ENCODE measurements at places on chromosomes 7 and 10.

DNA sequence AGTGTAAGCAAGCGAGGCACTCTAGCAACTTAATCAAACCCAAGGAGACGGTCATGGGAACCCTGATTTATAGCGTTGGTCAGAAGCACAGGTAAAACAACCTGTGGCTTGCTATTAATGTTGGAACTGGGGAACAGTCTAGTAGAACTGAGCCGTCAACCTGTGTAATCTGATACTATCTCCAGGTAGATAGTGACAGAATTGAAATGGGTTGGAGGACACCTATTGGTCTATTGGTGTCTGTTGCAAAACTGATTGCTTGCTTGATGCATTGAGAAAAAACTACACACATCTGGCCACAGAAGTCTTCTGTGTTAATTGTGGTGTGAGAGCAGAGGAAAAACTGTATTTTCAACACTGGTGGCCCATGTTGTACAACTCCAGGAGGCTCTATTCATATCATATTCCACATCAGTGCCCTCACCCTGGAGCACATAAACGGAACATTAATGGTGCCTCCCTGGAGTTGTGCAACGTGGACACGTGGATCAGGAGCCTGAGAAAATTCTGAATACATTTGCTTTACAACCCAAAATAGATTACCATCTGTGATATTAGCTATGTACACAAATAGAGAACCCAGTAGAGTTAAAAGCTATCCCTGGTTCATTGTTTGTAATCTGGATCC lies 112.2 kb downstream of the MYO3A start:
- DNase-seq, result no peak

DNA sequence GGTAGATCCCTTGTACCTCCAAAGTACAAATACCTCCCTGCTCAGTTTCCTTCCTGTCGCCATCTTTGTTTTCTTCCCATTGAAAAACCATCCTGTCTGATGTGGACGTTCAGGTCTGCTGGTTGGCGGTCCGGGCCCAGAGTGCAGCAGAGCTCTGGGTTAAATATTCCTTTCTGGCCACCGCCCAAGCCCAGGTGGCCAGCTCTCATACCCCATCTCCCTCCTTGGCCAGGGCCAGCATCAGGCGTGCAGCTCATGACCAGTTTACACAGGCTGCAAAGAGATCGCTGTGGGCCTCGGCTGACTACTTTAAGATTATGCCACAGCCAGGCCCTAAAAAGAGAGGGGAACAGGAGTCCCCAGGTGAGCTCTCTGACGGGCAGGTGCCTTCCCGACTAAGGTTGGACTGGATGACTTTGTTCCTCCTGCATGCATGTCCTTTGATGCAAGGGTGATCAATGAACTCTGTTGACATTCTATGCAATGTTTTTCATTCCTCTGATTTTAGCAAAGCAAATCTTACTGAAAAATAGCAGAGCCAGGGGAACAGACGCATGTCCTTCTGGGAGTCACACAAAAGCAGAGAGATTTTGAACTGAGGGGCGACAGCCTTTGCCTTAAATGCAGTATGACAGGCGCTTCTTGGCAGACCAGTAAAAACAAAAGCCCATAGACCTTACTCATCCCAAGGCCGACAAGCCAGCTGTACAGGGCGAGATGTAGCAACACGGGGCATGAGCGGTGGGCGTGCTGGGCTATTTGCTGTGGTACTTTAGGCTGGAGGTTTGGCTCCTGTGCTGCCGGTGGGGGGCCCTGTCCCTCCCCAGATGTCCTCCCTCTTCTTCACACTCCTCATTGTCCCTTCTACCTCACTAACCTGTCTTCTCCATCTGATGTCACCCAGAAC lies 33.3 kb upstream of the SH2B2 start:
- no peak for DNase-seq

- no peak for DNase-seq
Observed at GRCh38 chr10:91629715-91630549, 2.9 kb downstream of the PPP1R3C start.

DNA sequence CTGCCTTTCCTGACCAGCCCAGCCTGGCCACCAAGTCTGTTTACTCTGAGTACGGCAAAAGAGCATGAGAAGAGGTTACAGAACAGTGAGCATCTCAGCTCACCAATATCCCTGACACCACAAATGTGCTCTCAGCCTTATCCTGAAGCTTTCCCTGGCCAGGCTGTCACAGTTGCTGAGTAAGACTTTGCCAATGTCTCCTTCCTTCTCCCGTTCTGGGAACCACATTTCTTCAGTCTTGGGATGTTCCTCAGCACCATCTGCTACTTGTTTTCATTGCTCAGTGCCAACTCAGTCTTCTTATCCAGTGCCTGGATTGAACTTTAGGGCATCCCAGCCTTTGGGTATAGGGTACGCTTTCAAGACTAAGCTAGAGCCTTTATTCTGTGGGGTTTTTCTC lies 7.1 kb upstream of the KCNIP2 start:
- no peak for DNase-seq

- no peak for DNase-seq
Observed at GRCh38 chr7:32221736-32222135, 151.5 kb upstream of the PDE1C start.

DNA sequence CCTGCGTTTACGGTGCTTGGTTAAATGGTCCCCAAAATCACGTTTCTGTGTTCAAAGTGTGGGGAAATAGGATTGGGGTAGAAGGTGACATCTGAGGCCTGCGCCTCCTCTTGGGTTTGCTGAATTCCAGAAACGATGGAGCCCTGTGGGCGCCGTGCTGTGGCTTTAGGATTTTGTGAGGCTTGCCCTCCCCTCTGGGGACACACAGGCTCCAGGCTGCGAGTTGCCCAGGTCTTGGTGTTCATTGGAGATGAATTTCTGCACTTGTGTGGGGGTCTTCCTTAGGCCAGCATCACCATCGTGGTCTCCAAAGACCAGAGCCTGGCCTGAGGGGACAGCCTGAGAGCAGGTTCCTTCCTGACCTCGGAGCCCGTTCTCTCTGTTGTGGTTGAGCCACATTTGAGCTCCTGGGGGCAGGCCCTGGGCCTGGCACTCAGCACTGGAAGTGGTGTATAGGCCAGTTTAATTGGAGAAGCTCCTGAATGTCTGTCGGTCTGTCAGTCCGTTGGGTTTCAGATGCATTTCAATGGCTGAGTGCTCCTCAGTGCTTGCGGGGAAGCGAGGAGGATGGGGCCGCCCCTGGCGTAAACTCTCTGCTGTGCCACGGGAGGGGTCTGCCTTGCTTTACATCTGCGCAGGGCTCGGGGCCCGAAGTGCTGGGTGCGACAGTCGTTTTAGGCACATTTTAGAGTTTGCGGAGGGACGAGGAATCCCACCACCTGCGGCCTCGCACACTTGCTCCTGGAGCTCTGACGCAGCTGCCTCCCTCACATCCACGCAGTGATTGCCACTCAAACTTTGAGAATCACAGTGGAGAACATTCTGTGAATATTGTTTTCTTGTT lies 71.7 kb downstream of the DNAJB6 start:
- no peak for DNase-seq

DNA sequence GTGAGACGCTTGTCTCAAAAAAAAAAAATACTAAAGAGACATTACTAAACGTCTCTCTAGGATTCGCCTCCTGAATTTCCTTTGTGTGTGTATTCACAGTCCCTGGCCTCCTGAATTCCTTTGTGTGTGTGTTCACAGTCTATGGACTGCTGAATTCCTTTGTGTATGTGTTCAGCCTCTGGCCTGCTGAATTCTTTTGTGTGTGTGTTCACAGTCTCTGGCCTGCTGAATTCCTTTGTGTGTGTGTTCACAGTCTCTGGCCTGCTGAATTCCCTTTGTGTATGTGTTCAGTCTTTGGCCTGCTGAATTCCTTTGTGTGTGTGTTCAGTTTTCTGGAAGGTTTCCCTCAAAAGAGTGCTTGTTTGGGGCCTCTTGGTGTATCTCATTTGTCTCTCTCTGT lies 8.2 kb downstream of the BMS1 start:
- DNase-seq, result no peak

DNA sequence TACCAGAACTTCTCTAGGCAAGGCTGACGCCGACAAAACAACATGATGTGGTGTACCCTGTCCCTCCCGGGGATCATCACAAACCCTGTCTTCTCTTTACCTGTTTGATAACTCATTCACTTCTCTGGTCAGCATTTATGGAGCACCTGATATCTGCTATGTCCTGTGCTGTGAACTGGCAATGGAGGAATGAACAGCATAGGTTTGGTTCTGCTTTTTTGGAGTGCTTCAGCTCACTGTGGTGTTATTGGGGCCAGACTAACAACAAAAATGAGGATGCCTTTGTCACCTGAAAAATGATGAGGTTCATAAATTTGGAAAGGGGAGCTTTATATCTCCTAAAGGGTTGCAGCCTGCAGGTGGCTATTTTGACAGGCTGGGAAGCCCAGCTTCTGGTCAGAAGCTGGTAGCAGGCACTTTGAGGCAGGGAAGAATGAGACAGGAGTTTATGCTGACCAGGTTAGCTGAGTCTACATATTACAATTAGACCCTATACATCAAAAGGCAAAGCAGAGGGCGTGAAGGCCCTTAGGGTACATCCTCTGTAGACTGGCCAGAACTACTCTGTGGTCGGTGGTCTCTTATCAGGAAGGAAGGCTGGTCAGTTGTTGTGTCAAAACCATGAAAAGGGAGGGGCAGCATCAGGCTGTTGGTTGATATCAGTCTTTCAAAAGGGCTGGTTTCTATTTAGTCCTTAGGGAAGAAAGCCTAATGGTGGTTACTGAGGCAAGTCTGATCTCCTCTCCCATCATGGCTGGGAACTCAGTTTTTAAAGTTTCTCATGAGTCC lies 42.3 kb downstream of the SH2D4B start:
- DNase-seq, result no peak

GRCh38 chr10:95221124-95221523 lies 27.1 kb downstream of the ACSM6 start:
- DNase-seq, result no peak

DNA sequence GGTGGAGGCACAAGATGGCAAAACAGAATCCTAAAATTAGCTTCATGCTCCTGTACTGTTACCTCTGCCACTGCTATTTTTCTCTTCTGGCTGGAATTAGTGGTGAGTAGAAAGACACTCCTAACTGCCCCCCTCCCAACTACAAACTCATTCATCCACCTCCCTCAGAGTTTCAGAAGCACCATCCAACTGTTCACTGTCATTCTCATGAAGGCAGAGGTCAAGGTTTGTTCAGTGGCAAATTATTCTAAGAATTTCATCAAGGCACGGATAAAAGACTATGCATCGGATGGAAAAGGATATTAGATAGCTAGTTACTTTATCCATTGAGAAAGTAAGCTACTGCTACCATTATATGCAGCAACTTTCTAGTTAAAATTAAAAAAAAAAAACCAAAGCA lies 59.7 kb downstream of the LRGUK start:
- no peak for DNase-seq

DNA sequence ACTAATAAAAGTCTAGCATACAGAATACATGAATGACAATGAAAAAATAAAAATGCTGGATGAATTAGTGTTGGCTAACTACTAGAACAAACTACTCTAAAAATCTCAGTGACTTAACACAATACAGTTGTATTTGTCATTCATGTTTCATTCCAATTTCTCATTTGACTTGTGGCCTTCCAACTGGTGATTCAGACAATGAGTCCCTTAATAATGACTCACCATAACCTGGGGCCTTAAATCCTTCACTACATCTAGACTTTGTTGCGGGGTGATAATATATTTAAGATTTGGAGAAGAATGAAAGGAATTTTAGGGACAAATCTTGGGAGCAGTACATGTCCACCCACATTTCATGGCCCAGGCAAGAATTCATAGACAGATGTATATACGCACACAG lies 90.5 kb upstream of the POM121L12 start:
- no peak for DNase-seq

DNA sequence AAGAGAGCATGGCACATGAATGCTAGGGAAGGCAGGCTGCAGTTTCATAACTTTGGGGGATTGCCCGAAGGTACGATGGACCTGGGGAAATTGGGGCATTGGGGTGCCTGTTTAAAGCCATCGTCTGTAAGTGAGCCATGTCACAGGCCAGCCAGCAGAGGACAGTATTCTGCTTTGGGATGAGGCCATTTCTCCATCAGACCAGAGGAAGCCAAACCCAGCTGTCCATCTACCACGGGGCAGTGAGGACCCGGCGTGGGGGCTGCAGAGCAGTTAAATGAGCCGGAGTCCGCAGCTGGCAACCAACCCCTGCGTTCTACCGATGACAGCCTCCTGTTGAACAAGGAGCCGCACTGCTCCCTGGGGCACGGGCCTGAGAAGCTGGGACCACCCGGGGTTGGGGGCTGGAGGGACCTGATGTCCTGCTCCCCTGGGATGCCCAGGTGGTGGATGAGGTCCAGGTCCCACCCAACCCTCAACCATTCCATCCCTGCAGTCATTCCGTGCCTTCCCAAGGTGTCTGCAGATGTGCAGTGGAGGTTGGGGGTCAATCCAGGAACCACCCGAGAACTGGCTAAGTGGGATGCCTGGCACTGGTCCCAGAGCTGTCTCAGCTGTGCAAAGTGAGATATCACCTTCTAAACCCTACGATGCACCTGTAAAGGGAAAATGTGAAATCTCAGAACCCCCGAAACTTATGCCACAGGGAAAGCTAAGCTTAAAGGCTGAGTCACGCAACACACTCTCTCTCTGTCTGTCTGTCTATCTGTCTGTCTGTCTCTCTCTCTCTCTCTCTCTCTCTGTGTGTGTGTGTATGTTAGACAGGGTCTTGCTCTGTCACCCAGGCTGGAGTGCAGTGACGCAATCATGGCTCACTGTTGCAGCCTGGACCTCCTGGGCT lies 12.1 kb upstream of the RHBDD2 start:
- DNase-seq, result no peak

DNA sequence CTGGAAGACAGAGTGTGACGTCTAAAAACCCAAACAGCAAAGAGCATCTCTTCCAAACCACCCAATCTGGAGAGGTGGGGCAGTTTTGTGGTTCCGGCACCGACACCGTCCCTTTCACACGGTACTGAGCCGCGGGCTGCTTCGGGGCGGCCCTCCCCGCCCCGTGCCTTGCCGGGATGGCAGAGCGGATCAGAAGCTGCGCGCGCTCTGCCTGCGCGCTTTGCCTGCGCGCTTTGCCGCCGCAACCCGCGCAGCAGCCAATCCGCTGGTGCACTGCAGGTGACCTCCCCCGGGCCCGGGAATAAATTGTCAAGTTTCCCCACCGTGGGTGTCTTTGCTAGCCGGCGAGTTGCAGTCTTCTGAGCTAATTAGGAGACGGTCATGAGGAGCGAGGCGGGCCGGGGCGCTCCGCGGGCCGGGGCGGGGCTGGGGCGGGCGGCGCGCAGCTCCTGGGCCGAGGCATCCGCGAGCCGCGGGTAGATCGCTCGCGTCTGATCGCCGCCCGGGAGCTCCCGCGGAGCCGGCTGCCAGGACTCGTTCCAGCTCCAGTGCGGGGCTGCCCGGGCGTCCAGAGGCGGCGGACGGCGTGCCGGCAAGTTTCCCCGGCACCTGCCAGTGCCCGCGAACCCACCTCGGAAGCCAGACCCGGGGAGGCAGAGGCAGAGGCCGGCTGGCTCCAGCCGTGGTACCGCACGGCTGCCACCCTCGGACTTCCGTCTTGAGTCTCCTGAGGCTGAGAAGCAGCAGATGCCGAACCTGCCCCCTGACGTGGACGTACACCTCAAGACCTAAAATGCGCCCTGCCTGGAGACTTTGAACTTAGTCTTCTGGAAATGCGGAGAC lies 536.0 kb upstream of the GALNT17 start:
- no peak for DNase-seq

GRCh38 chr7:26616235-26616634 lies 248.2 kb downstream of the SKAP2 start:
- DNase-seq, result no peak

- no peak for DNase-seq
Observed at GRCh38 chr10:34918060-34918775, 103.1 kb upstream of the PARD3 start.

- DNase-seq, result no peak
Observed at GRCh38 chr7:96997512-96998032, 7.8 kb upstream of the DLX6 start.

Data from stimulated activated CD4-positive, alpha-beta T cell treated with anti-CD3 and anti-CD28 coated beads, Interleukin-1b, Interleukin-23, amount 100 ng/mL, for 1 hour (primary cell).